EH (cell line): ENCODE measurements at places on chromosomes 6 and 20.

GRCh38 chr6:13924949-13925881 is at the start of gene RNF182:
RNF182 (plus strand) TSS chr6:13924952; CDS start chr6:13977120, 52,168 bp downstream.
- DNase-seq: no peak

DNA sequence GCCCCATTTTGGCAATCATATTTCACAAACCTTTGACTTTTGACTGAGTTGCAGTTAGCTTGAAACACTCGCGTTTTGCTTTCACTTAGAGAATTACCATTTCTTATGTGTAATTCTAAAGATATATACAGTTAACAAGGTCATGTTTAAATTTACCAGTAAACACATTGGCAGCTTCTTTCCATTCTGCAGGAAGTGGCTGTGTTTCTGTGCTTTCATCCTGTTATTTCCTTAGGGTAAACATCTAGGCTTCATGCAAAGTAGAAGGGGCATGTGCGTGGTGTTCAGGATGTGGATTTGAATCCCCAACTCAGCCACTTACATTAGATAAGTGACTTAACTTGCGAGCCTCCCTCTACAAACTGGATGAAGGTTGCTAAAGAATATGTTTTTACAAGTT is 41.1 kb downstream of the AKAP12 start:
- DNase-seq: no peak

GRCh38 chr6:1758076-1758679 is 148.5 kb downstream of the FOXC1 start:
- DNase-seq: no peak

- DNase-seq: no peak
Measured at GRCh38 chr6:168785720-168786511, 344.9 kb downstream of the SMOC2 start.

GRCh38 chr6:168161371-168161750 is 82.3 kb upstream of the FRMD1 start:
- DNase-seq: no peak

DNA sequence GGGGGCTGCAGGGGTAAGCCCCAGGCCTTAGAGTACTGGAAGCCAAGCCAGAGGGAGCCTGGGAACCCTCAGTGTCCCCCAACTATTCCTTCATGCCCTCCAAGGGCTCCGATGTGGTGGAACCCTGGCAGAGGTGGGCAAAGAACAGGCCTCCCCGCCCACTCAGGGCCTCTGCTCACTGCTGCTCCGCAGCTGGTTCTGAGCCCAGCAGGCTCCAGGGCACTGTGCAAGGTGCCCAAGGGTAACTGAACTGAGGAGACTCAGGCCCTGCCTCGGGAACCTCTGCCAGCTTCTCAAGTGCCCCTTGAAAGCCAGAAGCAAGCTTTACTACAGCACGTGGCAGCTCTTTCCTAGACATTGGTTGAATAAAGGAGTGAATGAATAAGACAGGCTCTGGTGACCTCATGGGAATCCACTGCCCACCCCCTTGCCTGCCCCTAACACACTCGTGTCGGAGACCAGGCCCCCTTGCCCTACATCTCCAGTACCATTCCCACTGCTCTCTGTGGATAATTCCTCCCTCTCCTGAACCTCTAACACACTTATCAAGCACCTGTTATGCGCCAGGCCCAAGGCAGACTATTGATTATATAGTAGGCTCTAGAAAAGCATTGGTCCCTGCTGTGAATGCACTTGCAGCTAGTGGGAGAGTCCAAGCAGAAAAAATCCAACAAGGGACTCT is 55.0 kb downstream of the TOX2 start:
- no peak for DNase-seq

DNA sequence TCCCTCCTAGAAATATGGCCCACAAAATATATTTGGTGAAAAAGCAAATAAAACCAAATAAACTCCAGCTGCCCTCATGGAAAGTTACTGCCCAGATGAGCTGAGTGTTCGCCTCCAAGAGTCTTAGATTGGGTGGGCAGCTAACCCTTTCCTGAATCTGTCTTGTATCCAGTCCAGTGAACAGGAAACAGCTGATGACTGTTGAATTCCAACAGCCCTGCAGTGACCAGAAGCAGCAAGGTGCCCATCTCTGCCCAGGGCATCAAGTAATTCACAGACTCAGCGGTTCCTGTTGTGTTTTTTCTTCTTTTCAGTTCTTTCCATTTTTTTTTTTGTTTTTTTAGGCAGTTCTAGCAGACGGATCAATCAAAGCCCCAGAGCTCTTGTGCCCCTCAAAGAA is 199.2 kb downstream of the UBE3D start:
- no peak for DNase-seq

- DNase-seq: peak; percentile 3
Measured at GRCh38 chr6:74480561-74480960, 725.3 kb downstream of the COL12A1 start.

- DNase-seq: no peak
Measured at GRCh38 chr6:35480176-35480575, 12.0 kb downstream of the RPL10A start.

- no peak for DNase-seq
Measured at GRCh38 chr6:1386038-1386709, 3.2 kb upstream of the FOXF2 start.

DNA sequence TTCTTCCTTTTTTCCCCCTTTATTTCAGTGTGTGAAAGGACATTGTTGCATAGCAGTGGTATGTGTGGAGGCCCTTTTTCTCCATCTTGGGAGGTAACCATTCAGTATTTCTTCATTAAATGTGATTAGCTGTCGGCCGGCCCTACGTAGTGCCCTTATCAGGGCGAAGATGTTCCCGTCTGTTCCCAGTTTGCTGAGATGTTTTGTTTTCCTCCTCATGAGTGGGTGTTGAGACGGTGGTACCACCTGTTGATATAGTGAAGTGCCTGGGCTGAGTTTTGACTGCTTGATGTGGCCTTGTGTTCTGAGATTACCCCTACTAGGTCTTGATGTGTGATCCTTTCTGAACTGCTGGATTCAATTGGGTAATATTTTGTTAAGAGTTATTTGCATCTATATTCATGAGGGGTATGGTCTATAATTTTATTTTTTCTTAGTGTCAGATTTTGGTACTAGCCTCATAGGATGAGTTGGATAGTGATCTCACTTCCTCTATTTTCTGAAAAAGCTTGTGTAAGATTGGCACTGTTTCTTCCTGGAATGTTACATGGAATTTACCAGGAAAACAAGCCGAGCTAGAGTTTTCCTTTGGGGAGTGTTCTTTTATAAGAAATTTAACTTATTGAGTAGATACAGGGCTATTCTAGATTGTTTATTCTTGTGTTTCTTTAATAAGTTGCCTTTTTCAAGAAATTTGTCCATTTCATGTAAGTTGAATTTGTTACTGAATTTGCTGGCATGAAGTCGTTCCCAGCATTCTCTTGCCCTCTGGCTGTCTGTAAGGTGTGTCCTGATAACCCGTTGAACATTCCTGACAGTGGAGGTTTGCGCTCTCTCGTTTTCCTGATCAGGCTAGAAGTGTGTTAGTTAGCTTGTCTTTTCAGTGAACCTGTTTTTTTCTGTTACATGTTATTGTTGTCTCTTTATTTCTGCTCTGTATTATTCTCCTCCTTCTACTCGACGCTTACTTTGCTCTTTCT is 4.3 kb downstream of the MTG2 start:
- peak; percentile 54 for DNase-seq

- DNase-seq: no peak
Measured at GRCh38 chr6:97399208-97399607, 116.2 kb upstream of the MMS22L start.

DNA sequence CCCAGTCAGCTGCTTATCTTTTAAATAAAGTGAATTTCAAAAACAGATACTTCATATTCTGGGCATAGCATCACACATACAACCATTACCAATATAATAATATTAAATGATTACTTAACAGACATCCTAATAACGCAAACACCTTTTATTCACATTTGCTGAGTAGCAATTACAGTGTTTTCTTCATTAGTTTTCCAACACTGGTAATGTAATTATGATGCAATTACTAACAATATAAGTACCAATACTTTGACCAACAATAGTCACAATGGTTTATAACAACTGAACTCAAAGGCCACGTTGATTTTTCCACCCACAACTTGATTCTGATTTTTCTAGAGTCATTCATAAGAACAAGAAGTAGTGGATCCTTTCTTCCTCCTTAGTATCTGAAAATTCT is 104.1 kb downstream of the MYB start:
- DNase-seq: no peak

DNA sequence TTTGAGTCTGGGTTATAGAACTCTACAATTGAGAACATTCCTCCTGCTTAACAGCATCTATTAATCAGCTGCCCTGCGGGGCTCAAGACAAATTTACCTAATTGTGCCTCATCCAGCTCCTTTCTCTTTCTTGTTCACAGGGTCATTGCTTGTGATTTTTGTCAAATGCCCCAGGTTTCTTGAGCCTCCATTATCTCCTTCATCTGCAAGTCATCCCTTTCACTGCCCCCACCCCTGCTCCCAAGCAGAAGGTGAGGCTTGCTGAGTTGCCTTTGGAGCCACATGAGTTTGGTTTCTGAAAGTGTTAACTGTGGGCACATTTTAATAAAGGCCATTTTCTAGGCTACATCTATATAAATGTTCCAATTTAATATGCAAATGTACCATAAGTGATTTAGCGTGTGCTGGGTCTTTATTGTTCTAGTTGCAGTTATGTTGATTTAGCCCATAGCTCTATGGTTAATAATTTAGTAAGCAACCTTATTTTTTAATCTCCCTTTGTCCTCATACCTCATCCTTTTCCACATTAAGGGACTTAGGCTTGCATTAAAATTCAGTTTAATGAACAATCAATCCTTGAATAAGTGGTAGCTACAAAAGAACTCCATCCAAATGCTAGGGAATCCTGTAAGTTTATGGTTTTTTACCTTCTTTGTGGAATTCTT is 56.1 kb downstream of the VSTM2L start:
- DNase-seq: no peak

- DNase-seq: peak; percentile 36
Measured at GRCh38 chr6:5302995-5303622, 41.8 kb downstream of the FARS2 start.

DNA sequence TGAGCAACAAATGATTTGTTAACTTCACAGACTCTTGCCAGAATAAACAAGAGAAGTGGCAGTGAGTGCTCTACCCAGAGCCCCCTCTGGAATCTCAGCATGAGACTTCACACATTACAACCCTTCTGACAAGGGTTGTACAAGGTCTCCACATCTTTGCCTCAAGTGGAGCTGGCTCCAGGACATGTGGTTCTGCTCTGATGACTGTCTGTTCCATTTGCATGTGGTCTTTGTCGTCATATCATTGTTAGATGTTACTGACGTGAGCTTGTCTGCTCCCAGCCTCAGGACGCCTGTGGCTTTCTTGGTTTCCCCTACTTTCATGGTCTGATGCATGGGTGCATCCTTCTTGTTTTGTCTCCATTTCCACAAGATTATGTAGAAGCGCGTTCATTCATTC is 115.0 kb downstream of the SLC24A3 start:
- DNase-seq: no peak

- no peak for DNase-seq
Measured at GRCh38 chr20:6802227-6802626, 34.7 kb downstream of the BMP2 start.

DNA sequence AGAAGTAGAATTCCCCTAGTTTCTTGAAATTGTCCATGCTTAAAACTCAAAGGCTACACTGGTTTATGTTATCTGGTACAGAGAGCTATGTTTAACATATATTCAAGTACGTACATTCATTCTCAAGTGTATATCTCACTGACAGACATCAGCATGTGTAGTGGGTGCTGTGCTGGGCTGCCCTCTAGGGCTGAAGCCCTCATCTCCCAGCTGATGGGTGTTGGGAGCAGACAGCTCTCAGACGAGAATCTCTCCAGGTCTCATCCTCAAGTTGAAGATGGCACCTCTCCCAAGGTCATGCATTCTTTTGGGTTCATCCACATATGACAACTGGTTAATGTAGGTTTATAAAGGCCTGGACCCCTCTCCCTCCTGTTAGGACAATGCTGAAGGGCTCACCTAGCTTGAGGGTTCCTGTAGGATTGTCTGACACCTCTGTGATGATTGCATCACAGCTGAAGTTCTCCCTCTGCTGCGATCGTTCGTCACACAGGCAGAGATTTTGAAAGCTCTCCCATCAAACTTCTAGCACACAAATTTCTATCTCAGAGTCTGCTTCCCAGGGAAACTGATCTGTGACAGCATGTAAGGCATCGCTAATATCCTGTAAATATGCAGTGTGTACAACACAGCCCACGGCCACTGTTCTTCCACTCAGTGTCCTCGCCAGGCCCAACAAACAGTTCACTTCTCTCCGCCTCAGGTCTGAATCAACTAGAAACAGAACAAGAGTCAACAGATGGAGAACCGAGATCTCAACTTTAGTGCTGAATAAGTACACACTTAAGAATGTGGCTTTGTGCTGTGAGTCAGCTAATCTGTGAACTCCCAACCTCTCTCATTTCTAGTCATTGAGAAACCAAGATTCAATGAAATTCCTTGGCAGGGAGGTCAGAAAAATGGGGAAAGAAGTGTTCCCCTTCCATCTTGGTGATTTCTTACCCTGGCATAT is 43.2 kb downstream of the PREP start:
- peak; percentile 94 for DNase-seq

DNA sequence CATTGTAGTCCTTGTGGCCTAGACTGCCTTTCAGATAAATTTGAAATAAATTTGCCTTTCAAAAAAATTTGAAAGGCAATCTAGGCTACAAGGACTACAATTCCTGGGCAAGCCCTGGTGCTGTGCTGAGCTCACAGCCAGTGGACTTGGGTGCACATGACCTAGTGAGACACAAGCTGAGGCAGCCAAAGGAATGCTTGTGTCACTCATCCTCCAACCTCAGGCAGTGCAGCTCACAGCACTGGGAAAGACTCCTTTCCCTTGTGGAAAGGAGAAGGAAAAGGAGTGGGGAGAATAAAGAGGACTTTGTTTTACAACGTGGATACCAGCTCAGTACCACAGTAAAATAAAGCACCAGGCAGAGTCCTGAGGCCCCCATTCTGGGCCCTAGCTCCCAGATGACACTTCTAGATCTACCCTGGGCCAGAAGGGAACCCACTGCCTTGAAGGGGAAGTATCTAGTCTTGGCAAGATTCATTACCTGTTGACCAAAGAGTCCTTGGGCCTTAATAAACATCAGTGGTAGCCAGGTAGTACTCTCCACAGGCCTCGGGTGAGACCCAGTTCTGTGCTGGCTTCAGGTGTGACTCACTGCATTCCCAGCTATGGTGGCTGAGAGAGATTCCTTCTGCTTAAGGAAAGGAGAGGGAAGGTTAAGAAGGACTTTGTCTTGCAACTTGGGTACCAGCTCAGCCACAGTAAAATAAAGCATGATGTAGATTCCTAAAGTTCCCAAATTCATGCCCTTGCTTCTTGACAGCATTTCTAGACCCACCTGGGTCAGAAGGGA is 659.7 kb upstream of the FLRT3 start:
- DNase-seq: peak; percentile 37
